ENCODE measurements at places on chromosomes 1 and 21.

GRCh38 chr1:221729771-221730330 lies 12.0 kb downstream of the DUSP10 start:
- DNase-seq, result no peak

GRCh38 chr21:41593760-41594138 lies 85.8 kb upstream of the TMPRSS2 start:
- no peak for DNase-seq

DNA sequence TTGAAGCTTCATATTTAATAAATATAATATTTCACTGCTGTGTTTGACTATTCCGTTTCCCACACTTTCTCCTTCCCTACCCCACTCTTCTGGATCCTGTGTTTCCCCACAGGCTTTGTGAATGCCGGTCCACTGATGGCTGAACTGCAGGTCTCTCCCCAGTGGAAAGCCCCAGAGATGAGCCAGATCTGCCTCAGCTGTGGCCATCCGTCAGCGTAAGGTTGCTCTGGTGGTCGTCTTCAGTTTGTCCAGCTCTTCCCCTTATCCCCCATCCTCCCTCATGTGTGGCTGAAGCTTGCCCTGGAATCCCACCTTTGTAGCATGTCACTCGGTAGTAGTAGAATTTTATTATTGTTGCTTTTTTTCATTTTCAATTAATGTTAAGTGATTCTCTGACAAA lies 11.4 kb downstream of the SMAP2 start:
- no peak for DNase-seq

- DNase-seq, result no peak
Measured at GRCh38 chr1:6412896-6413295, 6.8 kb downstream of the HES2 start.

GRCh38 chr1:93722081-93723031 lies 40.7 kb upstream of the BCAR3 start:
- no peak for DNase-seq

DNA sequence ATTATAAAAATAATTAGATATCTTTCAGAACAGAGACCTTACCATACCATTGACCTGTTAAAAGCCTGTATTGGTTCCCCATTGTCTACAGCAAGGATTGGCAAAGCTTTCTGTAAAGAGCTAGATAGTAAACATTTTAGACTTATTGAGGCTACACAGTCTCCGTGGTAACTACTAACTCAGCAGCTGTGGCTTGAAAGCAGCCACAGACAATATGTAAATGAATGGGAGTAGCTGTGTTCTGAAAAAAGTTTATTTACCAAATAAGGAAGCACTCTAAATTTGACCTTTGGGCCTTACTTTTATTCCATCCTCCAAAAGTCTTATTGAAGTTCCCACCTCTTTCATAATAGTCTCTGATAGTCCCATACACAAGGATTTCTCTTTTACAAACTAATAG lies 39.7 kb downstream of the NUP210L start:
- DNase-seq, result no peak

- no peak for DNase-seq
Measured at GRCh38 chr1:91787919-91788318, 98.0 kb downstream of the TGFBR3 start.

DNA sequence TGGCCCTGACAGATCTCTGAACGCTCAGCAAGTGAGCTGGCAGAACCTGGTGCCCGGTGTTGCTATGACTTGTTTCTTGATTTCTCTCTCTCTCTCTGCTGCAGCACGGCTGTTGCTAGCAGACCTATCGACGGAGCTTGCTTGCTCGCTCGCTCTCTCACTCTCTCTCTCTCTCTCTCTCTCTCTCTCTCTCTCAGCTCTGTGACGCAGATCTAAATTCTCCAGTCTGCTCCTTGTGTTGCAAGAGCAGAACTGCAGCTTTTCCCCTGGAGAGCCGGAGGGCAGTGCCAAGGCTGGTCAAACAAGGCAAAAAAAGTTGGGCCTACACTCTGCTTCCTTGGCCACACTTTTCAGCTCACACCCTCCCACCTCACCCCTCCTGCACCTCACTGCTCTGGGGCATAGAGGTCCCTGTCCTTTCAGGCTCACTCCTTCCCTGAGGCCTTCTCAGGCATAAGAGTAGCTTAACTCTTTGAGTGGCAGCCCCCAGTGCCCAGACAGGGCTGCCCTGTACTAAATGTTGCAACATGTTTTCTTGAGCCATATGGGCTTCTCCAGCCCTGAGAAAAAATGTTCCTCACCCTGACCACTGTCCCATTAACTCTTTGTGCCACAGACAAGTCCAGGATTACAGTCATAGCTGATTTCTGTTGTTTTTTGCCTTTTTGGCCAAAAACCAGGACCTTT lies 72.2 kb downstream of the CD46 start:
- peak; percentile 83 for DNase-seq
